GOT3 (cell line): ENCODE measurements at places on chromosomes 3 and 15.

- no peak for DNase-seq
These were observed 41.9 kb downstream of the CCNL1 start for GRCh38 chr3:157117875-157118654.

GRCh38 chr15:63628123-63628822 is 31.1 kb downstream of the FBXL22 start:
- DNase-seq, result no peak

GRCh38 chr3:56389183-56389830 is 79.0 kb downstream of the ERC2 start:
- DNase-seq, result no peak

- DNase-seq, result no peak
These were observed 128.8 kb downstream of the PEX5L start for GRCh38 chr3:179907784-179908482.

DNA sequence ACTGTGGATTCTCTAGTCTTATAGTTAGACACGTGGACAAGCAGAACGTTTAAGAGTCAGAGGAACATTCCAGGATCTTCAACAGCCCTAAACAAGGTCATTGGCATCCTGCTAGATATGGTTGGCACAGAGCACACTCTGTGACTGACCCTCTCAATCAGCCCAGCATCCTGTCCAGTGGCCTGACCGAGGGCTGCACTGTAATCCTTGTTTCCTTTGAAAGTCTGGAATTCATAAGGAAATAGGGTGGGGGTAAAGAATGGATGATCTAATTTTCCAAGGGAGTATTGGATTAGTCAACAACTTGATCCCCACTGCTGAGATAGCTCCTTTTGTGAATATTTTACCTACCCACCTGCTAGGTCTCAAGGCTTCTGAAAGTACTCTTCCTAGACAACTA is 94.5 kb upstream of the DLG1 start:
- DNase-seq, result no peak

GRCh38 chr3:185175370-185175987 is 22.6 kb upstream of the C3orf70 start:
- no peak for DNase-seq

DNA sequence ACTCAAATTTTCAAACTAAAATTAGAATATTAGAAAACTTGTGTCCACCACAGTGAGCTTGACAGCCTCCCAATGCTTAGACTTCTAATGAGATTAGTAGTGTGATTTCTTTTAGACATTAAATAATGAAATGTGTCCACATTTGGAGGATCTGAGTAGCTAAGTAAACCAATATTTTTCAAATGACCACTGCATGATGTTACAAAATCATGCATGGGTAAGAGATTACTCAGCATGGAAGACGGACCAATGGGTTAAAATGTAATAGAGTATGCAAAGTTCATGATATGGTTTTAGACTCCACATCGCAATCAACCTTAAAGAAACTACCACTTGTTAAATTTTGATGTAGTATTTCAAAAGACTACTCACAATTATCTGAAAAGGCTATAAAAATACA is 130.6 kb downstream of the IMPG2 start:
- DNase-seq, result no peak

- DNase-seq, result no peak
These were observed 56.0 kb upstream of the HACD2 start for GRCh38 chr3:123640740-123641462.

DNA sequence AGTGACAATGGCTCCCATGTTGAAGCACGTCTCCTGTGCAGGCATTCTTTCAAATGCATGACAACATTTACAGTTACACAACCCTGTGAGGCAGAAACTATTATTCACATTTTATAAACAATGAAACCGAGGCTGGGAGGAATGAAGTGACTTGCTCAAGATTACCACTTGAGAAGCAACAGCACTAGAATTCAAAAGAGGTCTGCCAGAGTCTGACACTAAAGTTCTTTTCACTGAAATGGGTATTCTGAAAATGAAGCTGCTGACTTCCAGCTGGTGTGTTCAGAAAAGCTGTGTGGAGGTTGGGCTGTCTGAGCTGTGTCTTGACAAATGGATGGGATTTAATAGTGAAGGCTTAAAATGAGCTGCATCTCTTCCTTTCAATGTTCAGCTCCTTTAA is 104.4 kb downstream of the THSD4 start:
- DNase-seq, result no peak

DNA sequence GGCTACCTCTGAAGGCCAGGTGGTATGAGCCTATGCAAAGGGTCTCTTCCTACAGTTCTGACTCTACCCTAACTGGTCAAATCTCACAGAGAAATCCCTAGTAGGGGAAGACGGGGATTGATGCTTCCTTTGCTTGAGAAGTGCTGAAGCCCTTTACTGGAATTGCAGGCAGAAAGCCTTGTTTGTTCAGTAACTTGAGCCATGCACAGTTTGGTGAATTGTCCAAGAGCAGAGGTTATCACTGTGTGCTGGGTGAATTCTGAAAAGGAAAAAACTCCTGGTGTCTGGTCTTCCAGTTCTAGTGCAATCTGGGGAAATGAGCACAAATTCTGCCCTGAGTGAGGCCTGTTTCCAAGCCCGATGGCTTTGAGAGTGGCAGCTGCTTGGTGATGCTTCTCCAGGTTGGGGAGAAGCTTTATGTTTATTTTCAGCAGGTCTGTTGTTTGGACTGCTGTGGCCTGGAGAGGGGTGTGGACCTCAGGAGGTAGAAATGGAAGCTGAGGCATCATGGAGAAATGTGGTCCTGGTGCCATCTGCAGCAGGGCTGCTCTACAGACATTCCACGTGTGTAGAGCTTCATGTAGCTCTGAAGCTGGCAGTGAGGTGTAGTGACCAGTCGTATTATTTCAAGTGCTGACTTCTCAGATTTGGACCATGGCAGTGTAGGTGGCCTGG is 60.9 kb downstream of the ARNT2 start:
- no peak for DNase-seq

GRCh38 chr3:97948351-97949109 is 23.7 kb downstream of the RIOX2 start:
- no peak for DNase-seq

- DNase-seq, result peak; percentile 6
These were observed 690.2 kb upstream of the DPPA4 start for GRCh38 chr3:110027446-110028080.

DNA sequence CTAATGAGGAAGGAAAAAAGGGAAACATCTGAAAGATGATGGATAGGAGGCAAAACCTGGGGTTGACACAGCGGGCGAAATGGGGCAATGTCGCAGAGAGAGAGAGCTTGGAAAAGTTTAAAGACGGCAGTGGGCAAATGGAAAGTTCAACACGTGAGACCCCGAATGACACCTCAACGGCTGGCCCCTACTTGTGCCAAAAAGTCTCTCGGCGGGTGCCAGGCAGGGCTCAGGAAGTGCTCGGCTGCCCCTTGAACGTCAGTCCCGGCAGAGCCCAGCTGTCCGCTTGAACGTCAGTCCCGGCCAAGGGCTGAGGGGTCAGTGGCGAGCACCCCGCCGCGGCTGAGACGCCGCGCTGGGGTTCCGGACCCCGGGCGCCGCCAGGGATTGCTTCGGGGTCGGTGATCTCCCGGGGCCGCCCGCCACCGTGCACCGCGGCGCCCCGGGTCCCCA is 658 bp downstream of the EOGT start:
- no peak for DNase-seq

DNA sequence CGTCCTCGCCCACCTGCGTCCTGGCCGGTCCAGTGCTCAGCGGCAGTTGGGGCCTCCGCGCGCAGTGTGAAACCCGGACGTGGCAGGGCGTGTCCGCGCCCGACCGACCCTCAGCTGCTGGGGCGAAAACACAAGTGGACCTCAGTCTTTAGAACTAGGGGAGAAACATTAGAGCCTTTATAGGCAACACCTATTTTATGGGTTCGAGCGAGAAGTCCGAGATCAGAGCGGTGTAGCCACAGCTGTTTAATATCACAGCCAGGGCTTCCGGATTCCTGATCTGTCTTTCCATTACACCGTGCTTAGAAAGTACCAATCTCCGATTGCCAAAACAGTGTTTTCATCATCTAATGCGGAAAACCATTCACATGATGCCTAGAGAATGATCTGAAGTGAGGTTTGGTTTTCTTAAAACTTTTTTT is 506 bp downstream of the RAD51 start:
- no peak for DNase-seq

DNA sequence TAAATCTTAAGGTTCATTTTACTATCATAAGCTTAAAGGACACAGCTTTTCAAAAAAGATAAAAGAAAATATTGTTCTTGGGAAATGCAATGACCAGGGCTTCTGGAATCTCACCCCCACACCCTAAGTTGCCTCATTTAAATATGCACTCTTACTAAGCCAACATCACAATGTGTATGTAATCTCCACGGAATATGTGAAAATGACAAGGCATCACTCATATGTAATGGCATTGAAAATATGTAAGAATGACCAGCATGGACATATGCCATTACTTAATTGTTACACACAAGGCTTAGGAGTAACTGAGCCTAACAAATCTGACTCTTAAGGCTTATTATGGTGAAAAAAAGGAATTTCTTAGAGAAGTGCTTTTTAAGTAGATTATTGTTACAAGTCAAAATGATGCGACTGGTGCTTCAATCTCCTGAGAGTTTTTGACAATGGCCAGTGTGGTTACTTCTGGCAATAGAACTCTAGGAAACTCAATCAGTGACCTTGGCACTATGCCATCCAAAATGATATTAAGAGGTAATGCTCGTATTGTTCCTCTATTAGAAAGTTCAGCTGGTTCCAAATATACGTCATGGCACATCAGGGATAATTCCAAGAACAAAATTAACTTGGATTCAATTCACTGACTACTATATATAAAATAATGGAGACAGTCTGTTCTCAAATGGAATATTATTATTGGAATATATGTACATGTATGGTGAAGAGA is 290.0 kb upstream of the PLSCR5 start:
- DNase-seq, result no peak

- no peak for DNase-seq
These were observed 133.5 kb upstream of the TBL1XR1 start for GRCh38 chr3:177330779-177331178.

DNA sequence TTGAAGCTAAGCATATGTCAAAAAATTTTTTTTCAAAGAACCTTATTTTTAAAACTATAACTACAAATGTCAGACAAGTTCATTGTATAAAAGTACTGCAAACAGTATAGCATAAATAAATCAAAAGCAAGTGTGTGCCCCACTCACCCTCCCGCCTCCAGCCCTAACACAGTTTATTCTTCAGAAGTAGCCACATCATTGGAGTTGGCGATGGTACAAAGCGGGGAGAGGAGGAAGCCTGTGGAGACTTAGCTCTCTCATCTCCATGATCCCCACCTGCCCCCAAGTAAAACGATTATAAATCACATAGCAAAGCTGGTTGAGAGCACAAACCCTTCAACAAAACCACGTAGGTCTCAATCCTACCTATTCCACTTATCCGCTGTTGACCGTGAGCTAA is 33.6 kb downstream of the FOXP1 start:
- DNase-seq, result no peak

DNA sequence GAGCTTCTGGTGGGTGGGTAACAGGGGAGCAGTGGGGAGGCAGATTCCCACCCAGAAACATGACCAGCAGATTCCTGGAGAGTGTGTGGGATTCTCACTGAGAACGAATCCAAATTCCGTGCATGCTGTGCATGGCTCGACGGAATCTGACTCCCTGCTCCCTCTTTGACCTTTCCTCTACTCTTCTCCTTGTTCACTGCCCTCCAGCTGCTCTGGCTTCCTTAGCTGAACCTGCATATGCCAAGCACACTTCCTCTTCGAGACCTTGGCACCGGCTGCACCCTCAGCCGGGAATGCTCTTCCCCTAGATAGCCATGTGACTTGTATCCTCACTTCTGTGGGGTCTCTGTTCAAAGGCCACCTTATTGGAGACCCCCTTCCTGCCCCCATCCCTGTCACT is 6.3 kb downstream of the INSYN1 start:
- DNase-seq, result no peak

DNA sequence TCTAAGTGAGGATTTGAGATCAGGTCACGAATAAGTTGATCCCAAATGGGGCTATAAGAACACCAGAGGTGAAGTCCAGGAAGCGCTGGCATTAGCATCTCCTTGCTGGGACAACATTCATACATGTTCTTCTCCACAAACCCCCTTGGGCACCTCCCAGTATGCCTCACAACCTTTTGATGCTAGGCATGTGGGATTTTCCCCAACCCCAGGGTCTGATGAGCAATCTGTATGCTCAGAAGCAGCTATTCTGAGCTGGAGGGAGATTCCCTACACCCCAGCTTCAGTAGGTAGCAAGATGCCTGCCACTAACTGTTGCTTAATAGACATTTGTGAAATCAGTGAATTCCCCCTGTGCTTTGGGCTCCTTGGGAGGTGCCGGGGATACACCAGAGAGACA is 32.2 kb downstream of the SLC6A11 start:
- no peak for DNase-seq

DNA sequence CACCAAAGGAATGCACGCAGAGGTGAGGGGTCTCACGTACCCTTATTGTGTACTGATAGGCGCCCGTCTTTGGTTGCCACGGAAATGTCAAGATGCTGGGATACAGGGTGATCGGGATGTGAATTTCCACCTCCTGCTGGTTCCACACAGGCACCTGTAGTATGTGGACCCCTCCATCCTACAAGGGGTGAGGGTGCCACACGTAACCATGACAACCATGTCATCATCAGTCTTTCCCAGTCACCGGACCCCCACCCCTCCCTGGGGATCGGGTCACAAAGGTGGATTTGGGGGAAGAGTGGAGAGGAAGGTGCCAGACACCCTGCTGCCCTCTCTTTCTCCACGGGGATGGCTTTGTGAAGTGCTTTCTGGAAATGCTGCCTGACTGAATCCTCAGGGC is 44.7 kb downstream of the NUP210 start:
- no peak for DNase-seq

GRCh38 chr3:184524981-184525336 is 36.6 kb upstream of the EPHB3 start:
- DNase-seq, result no peak

GRCh38 chr15:68582236-68582635 is 3.4 kb downstream of the CORO2B start:
- DNase-seq, result no peak

DNA sequence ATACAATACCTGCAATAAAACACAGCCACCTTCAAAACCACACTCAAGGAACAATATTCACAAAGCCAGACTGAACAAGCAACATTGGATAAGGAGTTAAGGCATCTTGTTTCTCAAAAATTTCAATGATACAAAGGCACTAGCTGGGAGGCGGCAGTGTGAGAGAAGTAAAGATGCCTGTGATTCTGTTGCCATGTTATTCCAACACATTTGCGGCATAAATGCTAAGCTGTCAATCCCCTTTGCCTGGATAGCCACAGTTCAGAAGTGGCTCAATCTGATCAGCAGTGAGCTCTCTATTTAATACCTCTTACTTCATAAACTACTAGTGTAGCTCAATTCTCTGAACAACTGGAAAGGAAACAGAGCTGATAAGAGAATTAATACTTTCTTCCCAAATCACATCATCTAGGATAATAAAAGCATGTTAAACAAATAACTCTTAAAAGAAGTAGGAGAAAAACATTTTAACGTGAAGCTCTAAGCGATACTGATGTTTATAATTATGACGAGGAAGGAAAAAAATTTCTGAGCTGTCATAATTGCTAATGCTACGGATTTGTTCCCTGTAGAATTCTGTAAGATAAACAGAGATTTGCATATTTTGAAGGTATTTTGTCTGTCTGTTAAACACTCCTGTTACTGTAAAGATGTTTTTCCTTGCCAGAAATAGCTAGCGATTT is 358.4 kb downstream of the FOXP1 start:
- DNase-seq, result no peak

GRCh38 chr3:55440104-55440708 is 46.9 kb downstream of the WNT5A start:
- DNase-seq, result no peak
